NCI-H510A treated with DMSO at 0.1 percent for 48 hours (cell line): ENCODE measurements at places on chromosomes 6 and 20.

GRCh38 chr6:30061858-30062458 lies 893 bp downstream of the POLR1H start:
- no peak for DNase-seq

DNA sequence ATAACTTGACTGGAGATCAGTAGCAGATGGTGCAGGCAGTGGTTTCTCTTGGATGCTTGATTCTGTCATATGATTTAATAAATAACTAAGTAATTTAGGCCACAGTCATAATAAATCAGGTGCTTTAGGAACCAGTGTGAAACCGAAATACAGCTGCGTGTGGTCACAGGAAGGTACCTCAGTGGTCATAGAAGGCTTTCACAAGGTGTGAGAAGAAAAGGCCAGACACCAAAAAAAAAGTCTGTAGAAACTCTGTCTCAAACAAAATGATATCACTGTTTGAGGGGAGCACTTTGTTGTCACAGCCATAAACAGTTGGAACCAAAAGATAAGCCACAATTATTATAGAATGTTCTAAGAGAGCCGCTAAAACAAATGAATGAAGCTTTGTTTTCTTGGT lies 56.5 kb downstream of the ARMC2 start:
- no peak for DNase-seq

- DNase-seq: no peak
Measured at GRCh38 chr20:60502881-60503280, 544.7 kb downstream of the CDH26 start.

DNA sequence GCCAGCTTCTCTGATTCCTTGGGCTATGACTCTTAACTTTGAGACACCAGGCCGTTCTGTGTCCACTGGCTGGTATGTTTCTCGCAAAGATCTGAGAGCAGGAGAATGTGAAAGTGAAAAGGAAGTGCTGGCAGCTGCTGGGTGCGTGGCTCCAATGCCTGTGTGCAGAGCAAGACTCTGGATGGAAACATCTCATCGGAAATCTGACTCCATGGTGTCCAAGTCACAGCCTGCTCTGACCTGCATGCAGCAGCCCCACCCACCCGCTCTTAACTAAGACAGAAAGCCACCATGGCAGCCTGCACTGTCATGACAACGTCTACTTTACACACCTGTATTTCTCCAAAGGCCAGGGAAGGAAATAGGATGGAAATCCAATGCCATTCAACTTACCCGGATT lies 66.3 kb upstream of the MPC1 start:
- DNase-seq: no peak

DNA sequence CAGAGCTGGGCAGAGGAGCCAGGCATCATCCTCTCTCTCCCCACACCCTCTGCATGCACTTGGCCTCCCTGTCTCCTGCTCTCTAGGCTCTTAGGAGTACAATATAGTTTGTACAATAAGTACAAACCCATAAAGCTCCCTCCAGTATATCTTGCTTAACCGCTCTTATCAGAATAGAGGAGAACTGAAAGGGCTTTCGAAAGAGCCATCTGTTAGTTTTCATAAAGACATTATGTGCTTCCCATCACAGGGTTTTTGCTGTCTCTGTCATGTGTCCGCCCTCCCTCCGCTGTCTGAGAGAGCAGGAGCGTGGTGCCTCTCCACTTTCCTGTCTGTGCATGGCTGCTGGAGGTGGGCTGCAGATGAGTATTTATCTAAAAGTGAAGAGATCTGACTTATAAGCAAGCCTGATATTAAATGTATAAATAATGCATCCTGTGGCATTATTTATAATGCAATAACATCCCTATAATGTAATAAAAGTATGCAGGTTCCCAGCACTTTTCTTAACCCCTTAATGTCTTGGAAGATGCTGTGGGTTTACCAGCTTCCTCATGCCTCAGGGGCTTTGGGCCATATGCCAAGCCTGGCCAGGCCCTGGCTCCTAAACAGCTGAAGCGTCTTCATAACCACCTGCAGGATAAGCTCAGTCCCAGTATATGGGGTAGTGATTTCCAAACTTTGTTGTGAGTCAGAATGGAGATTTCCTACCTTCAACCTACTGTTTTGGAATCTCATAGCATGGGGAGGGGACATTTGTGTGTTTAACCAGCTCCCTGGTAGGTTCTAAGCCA lies 297.1 kb downstream of the DHX35 start:
- DNase-seq: no peak

DNA sequence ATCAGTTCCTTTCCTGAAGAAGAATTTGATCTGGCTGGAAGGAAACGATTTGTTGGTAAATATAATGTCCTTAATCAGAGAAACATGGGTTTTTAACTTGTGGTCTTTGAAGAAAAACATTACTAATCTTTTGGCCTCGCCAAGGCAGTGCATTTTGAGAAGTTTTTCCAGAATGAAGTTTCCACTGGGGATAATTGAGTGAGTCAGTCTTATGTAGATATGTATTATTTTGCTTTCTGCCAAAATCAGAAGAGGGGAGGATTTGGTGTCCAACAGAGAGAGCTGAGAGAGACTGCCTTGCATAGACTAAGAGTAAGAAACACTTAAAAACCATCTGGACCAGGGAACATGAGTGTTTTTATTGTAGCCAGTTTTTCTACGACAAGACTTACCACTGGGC lies 79.9 kb downstream of the FNDC1 start:
- DNase-seq: no peak

GRCh38 chr6:35209622-35210247 lies 4.0 kb upstream of the SCUBE3 start:
- DNase-seq: no peak

DNA sequence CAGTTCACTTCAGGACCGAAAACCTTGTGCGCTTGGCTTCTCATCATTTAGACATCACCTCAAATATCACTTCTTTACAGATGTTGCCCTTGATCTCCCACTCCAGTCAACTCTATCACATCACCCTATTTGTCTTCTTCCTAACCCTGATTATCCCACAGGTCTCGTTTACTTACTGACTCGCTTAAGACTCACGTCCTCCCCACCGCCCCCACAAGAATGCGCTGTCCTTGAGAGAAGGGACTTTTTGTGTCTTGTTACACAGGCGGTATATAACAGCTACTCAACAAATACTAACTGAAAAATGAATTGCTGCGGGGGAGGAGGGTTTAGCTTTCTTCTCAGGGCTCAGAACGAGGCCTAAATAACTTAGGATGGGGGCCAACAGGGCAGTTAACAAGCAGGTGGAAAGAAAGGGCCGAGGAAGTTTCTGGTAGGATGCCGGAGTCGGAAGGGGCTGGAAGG lies 527 bp downstream of the TOMM34 start:
- DNase-seq: peak; percentile 16

GRCh38 chr20:50837532-50838321 lies 42.9 kb downstream of the BCAS4 start:
- no peak for DNase-seq

GRCh38 chr6:23826572-23826971 lies 299.4 kb upstream of the NRSN1 start:
- DNase-seq: no peak

DNA sequence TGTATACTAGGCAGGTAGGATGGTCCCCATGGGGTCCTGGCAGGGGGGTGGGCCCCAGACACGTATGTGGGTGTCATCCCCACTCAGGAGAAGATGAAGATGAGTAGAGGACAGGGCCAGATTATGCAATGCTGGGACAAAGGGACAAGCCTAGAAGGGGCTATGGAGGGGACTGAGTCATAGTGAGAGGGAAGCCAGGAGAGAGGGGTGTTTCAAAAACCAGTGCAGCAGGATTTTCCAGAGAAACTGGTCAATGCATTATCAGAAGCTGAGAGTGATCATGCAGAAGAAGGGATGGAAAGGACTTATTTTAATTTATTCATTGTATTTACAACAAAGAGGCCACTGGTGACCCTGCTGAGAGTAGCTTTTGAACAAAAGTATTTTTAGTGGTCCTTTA lies 74.0 kb downstream of the PPP1R3G start:
- no peak for DNase-seq

- no peak for DNase-seq
Measured at GRCh38 chr6:252775-253535, 39.3 kb upstream of the DUSP22 start.

GRCh38 chr6:90436403-90436802 lies 139.8 kb upstream of the BACH2 start:
- DNase-seq: no peak

GRCh38 chr6:107534571-107535141 lies 44.7 kb downstream of the SOBP start:
- no peak for DNase-seq

- no peak for DNase-seq
Measured at GRCh38 chr6:110622912-110623578, 146.6 kb upstream of the SLC22A16 start.

DNA sequence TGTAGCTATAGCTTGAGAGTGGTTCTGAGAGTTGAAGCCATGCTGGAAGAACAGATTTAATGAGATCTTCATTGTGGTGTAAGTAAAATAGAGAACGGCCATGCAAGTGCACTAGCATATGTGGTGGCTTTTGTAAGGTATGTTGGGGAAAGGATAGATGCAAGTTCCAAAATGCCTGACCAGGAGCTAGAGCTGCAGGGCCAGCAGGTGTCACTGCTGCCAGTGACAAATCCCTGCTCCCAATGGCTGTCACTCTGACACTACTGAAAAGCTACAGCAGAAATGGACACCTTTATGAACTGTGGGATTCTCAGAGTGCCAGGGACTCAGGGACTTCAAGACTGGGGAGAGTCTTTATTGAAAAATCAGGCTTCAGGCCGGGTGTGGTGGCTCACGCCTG lies 23.1 kb upstream of the VIP start:
- no peak for DNase-seq

GRCh38 chr6:25930532-25931410 lies at the start of gene SLC17A2:
SLC17A2 (minus strand) TSS chr6:25930691; CDS start chr6:25925796, 4,895 bp downstream.
- DNase-seq: no peak

DNA sequence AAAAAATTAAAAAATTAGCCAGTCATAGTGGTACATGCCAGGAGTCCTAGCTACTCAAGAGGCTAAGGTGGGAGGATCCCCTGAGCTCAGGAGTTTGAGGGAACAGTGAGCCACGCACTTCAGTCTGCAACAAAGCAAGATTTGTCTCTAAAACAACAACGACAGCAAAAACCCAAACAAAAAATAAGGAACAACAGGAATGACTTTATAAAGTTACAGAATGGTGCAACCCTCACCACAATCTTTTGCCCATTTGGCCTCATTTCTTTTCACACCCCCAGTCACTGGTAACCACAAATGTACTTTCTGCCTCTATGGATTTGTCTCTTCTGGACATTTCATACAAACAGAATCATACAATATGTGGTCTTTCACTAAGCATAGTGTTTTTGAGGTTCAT lies 16.7 kb upstream of the ZFAND3 start:
- no peak for DNase-seq

GRCh38 chr6:39829331-39829730 lies 37.2 kb downstream of the DAAM2 start:
- DNase-seq: no peak

GRCh38 chr20:62366370-62367135 lies 559 bp downstream of the LAMA5 start:
- DNase-seq: peak; percentile 49

DNA sequence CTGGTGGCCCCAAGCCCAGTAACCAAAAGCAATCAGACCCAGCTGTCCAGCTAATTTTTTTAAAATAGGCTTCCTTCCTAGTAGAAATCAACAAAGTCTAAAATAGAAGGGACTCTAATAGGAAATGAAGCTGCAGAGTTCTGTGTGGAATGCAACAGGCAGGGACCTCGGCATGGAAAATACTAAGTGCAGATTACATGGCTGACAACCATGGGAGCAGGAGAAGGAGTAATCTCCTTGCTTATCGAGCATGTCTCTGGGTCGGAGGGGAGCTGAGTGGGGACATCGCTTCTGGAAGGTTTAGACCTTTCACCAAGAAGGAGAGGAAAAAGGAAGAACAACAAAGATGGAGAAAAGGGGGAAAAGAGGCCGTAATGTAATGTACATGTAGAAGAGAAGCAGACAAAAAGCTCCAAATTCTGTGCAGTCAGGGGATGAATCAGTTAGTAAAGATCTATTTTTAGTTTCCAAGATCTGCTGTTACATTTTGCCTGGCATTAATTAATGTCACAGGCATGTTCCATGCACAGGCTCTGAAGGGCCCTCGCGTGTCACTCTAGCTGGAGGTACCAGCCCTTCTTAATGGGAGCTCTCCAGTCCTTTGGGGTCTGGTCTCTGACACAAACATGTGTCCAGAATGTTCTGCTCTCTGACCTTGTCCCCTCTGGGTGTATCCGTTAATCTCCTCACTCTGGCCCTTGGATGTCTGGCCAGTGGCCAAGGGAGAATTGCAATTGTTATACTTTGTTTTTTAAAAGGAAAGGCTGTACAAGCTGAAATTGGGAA lies 16.6 kb upstream of the ZNF831 start:
- no peak for DNase-seq
